ENCODE measurements at places on chromosomes 1 and 21.

DNA sequence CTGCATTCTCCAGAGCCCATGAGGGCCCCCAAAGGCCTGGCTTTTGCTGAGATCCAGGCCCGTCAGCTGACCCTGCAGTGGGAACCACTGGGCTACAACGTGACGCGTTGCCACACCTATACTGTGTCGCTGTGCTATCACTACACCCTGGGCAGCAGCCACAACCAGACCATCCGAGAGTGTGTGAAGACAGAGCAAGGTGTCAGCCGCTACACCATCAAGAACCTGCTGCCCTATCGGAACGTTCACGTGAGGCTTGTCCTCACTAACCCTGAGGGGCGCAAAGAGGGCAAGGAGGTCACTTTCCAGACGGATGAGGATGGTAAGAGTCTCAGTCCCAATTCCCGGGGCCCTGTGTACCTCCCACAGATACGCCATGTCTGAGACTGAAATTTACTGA lies 39.1 kb downstream of the PTPRU start:
- no peak for DNase-seq

GRCh38 chr1:115506518-115506917 lies 135.3 kb upstream of the VANGL1 start:
- DNase-seq: no peak

DNA sequence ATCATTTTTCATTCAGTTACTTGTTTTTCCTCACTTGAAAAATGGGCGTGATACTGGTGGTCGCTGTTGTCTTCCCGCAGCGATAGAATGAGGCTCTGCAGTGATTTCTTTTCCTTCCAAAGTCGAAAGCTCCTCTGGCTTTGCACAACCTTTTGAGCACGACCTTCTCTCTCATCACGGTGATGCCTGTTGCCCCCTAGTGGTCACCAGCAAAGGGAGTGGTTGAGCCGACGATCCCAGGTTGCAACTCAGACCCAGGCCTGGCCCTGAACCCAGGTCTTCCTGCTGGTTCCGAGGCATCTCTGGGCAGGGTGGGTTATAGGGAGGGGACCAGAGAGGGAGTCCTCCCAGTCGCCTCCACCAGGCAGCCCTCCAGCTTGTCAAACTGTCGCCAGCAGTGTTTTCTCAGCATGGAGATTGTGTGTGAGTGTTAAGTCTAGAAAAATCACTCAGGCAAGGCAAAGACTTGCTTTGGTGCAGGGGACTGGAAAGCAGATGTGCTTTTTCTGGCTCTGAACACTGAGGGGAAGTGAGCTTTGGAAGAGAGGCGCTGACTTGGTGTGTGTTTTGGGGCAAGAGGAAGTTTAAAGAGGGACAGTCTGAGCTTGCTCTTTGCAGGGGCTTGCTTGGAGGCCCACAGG lies 285.3 kb downstream of the CAMTA1 start:
- peak; percentile 26 for DNase-seq

GRCh38 chr1:154593390-154593789 lies 14.6 kb downstream of the ADAR start:
- DNase-seq: no peak

GRCh38 chr21:30829659-30830058 lies at the start of gene KRTAP7-1:
Gene KRTAP7-1 (minus strand): TSS chr21:30829759. CDS start chr21:30829698, 61 bp downstream.
- no peak for DNase-seq

All from Caki2 (cell line).